Cardiac fibroblast (primary cell): ENCODE measurements at places on chromosomes 2 and 18.

GRCh38 chr2:200266406-200266805 lies 40.1 kb upstream of the SPATS2L start:
- DNase-seq = no peak

GRCh38 chr2:137747509-137747908 lies 216.8 kb upstream of the HNMT start:
- DNase-seq = no peak

DNA sequence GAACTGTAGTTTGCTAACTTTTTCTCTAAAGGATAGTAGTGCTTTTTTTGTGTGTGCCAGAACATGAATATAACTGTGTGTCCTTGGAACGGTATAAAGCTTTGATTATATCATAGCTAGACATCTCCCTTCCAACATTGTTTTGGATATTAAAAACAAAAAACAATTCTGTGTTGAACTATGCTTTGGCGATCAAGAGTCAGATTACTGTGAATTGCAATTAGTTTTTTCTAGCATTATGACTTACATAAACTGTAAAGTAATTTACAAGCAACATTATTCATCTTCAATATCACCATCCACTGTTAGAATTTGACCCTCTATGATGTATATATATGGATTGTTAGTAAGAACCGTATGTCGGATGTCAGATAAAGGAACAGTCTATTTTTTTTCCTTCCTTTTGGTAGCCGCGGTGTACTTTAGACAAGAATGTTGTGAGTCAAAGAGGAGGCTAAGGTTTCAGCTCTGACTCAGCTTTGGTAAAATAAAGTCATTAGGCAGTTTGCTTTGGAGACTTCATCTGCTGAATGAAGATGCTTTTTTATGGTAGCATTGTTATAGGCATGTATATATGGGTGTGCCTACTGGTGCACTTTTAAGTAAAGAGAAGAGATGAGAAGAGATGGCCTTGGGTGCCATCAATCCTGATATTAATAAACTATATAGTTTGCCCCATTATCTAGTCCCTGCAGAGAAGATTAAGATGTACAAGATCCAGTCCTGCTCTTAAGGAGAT lies 76.4 kb downstream of the LTBP1 start:
- DNase-seq = peak; percentile 75

GRCh38 chr2:19806131-19806530 lies 95.7 kb downstream of the TTC32 start:
- no peak for DNase-seq
